ENCODE measurements at places on chromosomes 6 and 20.

- no peak for DNase-seq
Observed at GRCh38 chr6:128241216-128241615, 279.2 kb downstream of the PTPRK start.

GRCh38 chr20:59680148-59680650, 75.9 kb downstream of the PHACTR3 start:
- no peak for DNase-seq

GRCh38 chr6:71103130-71103529, 146.3 kb upstream of the B3GAT2 start:
- no peak for DNase-seq

- DNase-seq: no peak
Observed at GRCh38 chr6:2478200-2478599, 232.8 kb upstream of the GMDS start.

- DNase-seq: no peak
Observed at GRCh38 chr20:3436864-3437574, 29.6 kb upstream of the DNAAF9 start.

GRCh38 chr20:48283470-48284110, 498.3 kb upstream of the SULF2 start:
- no peak for DNase-seq
